ENCODE measurements at places on chromosomes 5 and 9.

DNA sequence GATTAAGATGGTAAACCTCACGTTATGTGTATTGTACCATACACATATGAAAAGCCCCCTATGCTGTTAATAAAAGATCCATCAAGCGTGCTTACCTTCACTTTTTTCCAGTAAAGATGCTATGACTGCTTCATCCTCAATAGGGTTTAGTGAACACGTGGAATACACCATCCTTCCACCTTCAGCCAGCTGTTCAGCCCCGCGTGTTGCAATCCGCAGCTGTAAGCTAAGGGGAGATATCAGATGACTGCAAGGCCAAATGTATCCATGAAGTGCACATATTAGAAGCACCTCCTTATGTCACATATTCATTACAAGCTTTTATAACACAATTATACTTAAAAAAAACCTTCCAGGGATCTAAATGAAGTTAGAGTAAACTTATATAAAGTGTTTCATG, 16.2 kb downstream of the NSUN2 start:
- DNase-seq, result no peak

DNA sequence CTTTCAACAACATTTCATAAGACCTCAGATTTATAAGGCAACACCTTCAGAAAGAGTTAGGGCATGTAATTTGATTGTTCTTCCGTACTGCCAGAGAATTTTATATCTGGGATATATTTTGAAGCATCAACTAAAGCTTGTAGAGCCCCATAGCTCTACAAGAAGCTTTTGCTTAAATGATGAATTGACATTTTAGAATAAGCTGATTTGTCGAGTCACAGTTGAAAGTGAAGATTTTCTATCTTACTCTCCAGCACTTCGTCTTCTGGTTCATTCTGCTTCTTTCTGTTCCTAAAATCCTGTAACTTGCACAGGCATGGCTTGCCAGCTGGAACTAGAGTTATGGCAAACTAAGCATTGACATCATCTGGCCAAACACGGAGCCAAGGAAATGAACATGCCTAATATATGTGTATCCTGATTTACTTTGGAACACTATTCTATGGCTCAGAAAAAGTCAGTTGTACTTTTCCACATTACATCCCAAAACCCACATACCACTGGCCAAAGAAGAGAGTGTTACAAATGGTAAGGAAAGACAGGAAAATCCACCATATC, 68.6 kb upstream of the MAST4 start:
- no peak for DNase-seq

DNA sequence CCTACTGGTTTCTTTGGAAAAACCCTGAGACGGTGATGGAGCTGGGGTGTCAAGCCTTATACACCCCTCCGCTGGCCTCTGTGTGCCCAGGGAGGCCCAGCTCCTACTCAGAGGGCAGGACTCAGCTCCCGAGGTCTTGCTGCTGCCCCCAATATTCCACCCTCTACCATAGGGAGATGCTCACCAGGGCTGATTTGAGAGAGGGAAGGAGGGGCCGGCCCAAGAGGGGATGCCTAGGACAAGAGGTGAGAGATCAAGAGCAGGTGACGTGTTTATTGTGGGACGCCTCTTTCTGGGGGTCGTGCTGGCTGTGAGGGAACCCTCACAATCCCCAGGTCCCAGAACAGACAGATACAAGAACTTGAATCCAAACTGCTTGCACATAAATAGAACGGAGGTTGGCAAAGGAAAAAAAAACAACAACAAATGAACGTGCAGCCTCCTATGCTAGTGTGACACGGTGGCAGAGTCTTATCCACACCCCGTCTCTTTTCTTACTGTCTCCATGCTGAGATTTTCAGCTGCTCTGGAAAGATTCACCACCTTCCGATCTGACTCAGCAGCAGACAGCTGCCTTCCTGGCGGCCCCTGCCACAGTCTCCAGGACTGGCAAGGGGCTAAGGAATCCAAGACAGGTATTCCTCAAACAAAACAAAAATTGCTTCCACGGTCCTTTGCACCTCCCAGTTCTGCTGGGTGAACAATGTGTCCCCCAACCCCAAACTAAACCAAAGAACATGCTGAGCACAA, 22.3 kb downstream of the FABP6 start:
- no peak for DNase-seq

- DNase-seq, result no peak
These were observed 13.5 kb upstream of the MAMDC2 start for GRCh38 chr9:70030156-70030555.

- no peak for DNase-seq
These were observed 499.3 kb upstream of the ADAMTS16 start for GRCh38 chr5:4640795-4641194.

GRCh38 chr9:131645078-131645776, 94.6 kb downstream of the RAPGEF1 start:
- no peak for DNase-seq

DNA sequence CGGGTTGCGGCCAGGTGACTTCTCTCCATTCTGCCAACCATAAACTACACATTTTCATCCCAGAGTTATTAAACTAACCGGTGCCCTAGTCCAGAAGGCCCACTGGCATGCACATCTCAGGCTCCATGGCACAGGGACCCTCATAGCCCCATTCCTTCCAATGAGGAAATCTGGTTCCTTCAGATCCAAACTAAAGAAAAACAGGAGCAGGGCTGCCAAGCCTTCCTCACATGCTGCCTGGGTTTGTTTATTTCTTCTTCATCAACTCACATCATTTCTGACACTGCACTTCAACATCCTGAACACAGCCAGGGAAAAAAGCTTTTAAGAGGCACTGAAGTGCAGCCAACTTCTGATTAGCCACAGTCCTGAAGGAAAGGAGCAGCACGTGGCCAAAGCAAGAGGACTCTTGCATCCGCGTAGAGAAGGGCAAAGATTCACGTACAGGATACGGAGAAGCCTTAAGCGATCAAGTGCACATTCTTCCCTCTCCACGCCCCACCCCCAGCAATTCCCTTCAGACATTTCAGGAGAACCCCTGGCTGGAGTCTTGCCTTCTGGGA, 22.5 kb downstream of the LHFPL2 start:
- no peak for DNase-seq

DNA sequence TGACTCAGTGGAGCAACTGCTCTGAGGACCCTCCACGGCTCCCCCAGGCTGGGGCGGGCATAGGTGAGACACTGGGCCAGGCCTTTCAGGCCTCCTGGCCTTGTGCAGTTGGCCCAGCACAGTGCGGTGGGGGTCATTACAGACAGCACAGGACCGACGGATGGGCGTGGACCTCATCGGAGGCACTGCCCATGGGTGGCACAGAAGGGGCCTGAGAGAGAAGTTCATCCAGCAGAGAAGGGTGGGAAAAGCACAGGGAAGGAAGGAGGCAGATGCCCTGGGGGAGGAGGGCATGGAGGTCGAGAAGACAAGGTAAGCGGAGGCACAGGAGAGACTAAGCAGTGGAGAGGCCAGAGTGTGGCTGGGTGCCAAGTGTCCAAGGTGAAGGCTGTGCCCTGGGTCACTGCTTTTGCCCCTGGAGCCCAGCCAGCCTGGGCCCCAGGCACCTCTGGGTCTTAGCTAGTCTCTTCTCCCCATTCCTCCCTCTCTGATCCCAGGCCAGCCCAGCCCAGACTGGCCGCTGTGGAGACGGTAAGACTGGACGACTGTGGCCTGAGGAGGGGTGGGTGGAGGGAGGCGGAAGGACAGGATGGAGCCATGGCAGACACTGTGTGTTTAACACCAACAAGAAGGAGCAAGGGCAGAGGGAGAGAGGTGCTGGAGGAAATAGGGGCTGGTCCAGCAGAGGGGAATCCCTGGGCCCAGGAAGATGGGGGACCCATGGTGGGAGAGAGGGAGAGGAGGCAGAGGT, 5.7 kb downstream of the IL3 start:
- no peak for DNase-seq

- no peak for DNase-seq
These were observed 124.9 kb downstream of the SPOCK1 start for GRCh38 chr5:137374110-137374714.

DNA sequence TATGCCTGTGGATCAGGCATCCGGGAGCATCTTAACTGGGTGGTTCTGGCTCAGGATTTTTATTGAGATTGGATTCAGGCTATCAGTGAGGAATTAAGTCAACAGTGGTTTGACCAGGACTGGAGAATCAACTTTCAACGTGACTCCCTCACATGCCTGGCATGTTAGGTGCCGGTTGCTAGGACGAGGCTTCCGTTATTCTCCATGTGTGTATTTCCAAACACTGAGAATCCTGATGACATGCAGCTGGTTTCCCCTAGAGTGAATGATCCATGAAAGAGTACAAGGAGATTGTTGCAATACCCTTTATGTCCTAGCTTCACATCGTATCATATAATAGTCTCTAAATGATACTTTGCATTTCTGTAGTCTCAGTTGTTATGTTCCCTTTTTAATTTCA, 529.2 kb downstream of the ANXA1 start:
- DNase-seq, result no peak

- DNase-seq, result no peak
These were observed 49.6 kb downstream of the NSUN2 start for GRCh38 chr5:6583049-6583880.

GRCh38 chr5:36982146-36982545, 105.6 kb downstream of the NIPBL start:
- no peak for DNase-seq

GRCh38 chr9:115517335-115518075, 399.5 kb upstream of the TNC start:
- no peak for DNase-seq

DNA sequence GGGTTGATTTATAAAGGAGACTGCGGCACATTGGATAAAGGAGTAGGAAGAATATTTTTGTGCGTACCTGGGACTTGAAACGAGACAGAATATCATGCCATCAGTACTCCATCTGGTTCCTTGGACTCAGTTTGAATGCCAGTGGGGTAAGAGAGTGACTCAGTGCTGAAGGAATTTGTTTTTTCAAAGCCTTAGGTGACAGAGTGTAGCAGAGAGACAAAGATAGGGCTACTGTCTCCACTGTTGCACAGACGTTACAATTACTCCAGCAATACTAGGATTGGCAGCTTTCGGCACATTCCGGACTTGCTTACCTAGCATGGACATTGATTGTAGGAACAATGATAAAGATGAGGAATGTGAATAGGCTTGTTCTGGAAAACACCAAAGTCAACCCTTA, 250.7 kb downstream of the KCTD16 start:
- no peak for DNase-seq
